A549 treated with AZD2906 at 1 μM for 4 hours (cell line): ENCODE measurements at places on chromosomes 6 and 20. TPM values are rescaled to one million over a fixed set of nuclear protein-coding genes. Genes with fewer than 3 reads are reported as not detected.

DEFB132 gene
- total RNA-seq, result not detected in 5 replicates

SSTR4 gene
- total RNA-seq, result 0.43 to 0.96 TPM (median 0.79 TPM) in 5 replicates

PACRG gene
- total RNA-seq, result 0.06 to 0.18 TPM in 2 of 5 replicates, not detected in the others

RAET1G gene
- total RNA-seq, result 6.4 to 11.6 TPM (median 8.5 TPM) in 5 replicates

IMPG1 gene
- total RNA-seq, result not detected in 5 replicates

ENPP1 gene
- 1.0 to 1.4 TPM (median 1.4 TPM) in 5 replicates for total RNA-seq

ANKS1A gene
- total RNA-seq, result 5.9 to 7.9 TPM (median 6.5 TPM) in 5 replicates

PABPC1L gene
- 8.7 to 18.7 TPM (median 15.3 TPM) in 5 replicates for total RNA-seq

TMEM200A gene
- total RNA-seq, result 0.01 to 0.08 TPM (median 0.05 TPM) in 5 replicates

PSMB9 gene
- total RNA-seq, result 14.0 to 25.5 TPM (median 19.0 TPM) in 5 replicates

ZNF165 gene
- 0.74 to 0.99 TPM (median 0.85 TPM) in 5 replicates for total RNA-seq

NSFL1C gene
- total RNA-seq, result 105 to 128 TPM (median 113 TPM) in 5 replicates

PLA2G7 gene
- 0.03 to 0.07 TPM in 2 of 5 replicates, not detected in the others for total RNA-seq

ZSCAN12 gene
- total RNA-seq, result 1.3 to 1.9 TPM (median 1.6 TPM) in 5 replicates

CBFA2T2 gene
- 4.4 to 6.2 TPM (median 5.6 TPM) in 5 replicates for total RNA-seq

TCF21 gene
- total RNA-seq, result 0.02 to 0.08 TPM (median 0.05 TPM) in 5 replicates

SLC35F1 gene
- 0.01 to 0.02 TPM (median 0.01 TPM) in 3 of 5 replicates, not detected in the others for total RNA-seq

MYBL2 gene
- 77.2 to 82.4 TPM (median 77.9 TPM) in 5 replicates for total RNA-seq

TBX18 gene
- total RNA-seq, result 18.9 to 21.7 TPM (median 20.3 TPM) in 5 replicates

TFB1M gene
- 6.8 to 9.9 TPM (median 7.7 TPM) in 5 replicates for total RNA-seq

TINAG gene
- 0.20 TPM in 1 of 5 replicates, not detected in the others for total RNA-seq

SDHAF4 gene
- 3.2 to 5.6 TPM (median 4.3 TPM) in 5 replicates for total RNA-seq

SALL4 gene
- total RNA-seq, result 1.2 to 1.4 TPM (median 1.4 TPM) in 5 replicates

SLC22A7 gene
- not detected in 5 replicates for total RNA-seq

TPD52L1 gene
- 47.4 to 53.1 TPM (median 49.1 TPM) in 5 replicates for total RNA-seq

SLC22A16 gene
- total RNA-seq, result 0.21 TPM in 1 of 5 replicates, not detected in the others

TMEM14B gene
- total RNA-seq, result 123 to 158 TPM (median 127 TPM) in 5 replicates

PI3 gene
- total RNA-seq, result 2.6 to 5.1 TPM (median 3.0 TPM) in 5 replicates

CDH4 gene
- total RNA-seq, result 6.0 to 9.0 TPM (median 7.9 TPM) in 5 replicates

APOBEC2 gene
- not detected in 5 replicates for total RNA-seq

HUS1B gene
- 0.16 to 0.31 TPM (median 0.17 TPM) in 4 of 5 replicates, not detected in the other for total RNA-seq

ZSCAN16 gene
- 3.6 to 4.7 TPM (median 4.0 TPM) in 5 replicates for total RNA-seq

QKI gene
- 35.1 to 69.3 TPM (median 44.4 TPM) in 5 replicates for total RNA-seq

LKAAEAR1 gene
- 0.65 to 3.1 TPM (median 2.4 TPM) in 5 replicates for total RNA-seq

PXT1 gene
- total RNA-seq, result not detected in 5 replicates

CAGE1 gene
- 0.02 to 0.03 TPM in 2 of 5 replicates, not detected in the others for total RNA-seq

ELOVL4 gene
- total RNA-seq, result 1.4 to 1.7 TPM (median 1.6 TPM) in 5 replicates

OR2H1 gene
- not detected in 5 replicates for total RNA-seq

TFEB gene
- 7.7 to 13.2 TPM (median 11.7 TPM) in 5 replicates for total RNA-seq

TNFAIP3 gene
- total RNA-seq, result 22.6 to 29.0 TPM (median 25.7 TPM) in 5 replicates

HCK gene
- total RNA-seq, result 0.05 to 0.11 TPM (median 0.06 TPM) in 5 replicates

KLHDC3 gene
- total RNA-seq, result 26.2 to 31.1 TPM (median 27.7 TPM) in 5 replicates

ANGPT4 gene
- total RNA-seq, result 0.02 to 0.04 TPM (median 0.03 TPM) in 4 of 5 replicates, not detected in the other

RAD21L1 gene
- not detected in 5 replicates for total RNA-seq
